Fibroblast of skin of abdomen (primary cell): ENCODE measurements at places on chromosomes 4 and X.
A peak's percentile ranks its signal among the peaks of the same experiment; 100 is the strongest.

DNA sequence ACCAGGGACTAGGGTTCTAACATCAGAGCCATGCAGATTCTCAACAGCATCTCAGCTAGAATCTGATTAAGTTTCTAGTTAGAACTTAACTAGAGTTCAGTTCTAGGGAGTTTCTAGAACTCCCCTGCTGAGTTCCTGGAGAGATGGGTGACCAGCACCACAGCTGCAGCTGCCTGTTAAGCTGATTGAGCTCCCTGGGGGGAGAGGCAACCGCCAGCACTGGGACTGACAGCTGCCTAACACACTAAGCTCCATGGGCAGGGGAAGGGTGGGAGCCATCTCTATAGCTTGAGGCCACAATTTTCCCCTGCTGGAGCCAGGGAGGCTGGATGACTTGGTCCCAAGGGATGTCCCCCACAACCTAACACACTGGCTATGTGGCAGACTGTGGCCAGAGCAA lies 84.2 kb downstream of the CHIC1 start:
- DNase-seq, result no peak

GRCh38 chr4:76197971-76198410 lies 15.6 kb downstream of the SCARB2 start:
- peak; percentile 70 for DNase-seq

DNA sequence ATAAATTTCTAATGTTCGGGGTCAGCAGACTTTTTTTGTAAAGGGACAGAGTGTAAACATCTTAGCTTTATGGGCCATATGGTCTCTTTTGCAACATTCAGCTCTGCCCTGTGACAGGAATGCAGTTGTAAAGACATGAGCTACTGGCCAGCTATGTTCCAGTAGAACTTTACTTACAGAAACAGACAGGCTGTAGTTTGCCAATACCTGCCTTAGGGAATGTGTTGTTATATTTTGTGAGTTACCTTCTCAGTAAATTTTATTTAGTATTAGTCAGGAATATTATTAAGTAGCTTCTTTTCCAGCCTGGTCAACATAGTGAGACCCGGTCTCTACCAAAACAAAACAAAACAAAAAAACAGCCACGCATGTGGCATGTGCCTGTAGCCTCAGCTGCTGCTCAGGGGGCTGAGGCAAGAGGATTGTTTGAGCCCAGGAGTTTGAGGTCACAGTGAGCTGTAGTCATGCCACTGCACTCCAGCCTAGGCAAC lies 48.7 kb downstream of the HTT start:
- peak; percentile 29 for DNase-seq

DNA sequence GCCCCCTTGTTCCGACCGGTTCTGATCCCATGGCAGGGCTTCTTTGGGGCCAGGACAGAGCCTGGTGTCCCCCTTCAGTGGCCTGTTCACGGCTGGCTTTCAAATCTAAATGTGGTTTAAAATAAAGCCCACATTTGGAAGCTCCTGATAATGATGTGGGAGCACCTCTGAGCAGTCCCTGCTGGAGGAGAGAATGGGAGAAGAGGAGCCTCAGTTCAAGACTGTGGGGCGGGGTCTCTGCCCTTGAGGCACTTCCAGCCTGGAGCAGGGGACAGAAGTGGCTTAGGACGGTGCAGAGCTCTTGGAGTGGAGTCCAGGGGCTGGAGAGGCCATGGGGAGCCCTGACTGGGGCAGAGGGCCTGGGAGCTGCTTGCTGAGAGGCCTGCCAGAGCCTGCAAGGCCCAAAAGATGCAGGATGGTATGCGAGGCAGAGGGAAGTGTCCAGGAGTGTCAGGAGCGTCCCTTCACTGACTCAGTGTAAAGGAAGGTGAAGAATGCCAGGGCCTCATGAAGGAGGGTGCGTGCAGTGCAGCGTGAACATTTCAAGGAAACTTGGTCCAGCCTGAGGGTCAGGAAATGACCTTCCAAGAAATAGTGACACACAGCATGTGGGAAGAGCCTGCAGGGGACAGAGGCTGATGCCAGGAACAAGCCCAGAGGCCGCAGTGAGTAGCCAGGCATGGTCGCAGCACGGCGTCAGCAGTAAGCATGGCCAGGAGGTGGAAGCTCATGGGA lies 21.1 kb upstream of the TADA2B start:
- peak; percentile 61 for DNase-seq

GRCh38 chr4:99403380-99404184 lies 31.6 kb downstream of the ADH7 start:
- DNase-seq, result peak; percentile 38

DNA sequence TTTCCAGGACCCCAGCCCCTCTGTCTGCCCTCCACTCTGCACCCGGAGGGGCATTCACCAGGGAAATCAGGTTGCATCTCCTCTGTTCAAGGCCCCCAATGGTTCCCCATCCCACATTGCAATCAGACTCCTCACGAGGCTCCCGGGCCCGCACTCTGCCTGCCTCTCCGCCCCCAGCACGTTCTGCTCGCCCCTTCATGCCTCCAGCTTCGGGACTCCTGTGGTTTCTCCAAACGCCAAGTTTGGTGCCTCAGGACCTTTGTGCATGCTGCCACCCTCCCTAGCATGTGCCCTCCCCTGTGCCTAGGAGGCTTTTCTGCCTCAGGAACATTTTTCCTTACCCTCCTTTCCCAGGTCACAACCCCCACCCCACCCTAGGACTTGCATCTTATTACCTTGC lies 183.6 kb upstream of the PSAPL1 start:
- DNase-seq, result no peak

GRCh38 chr4:109649872-109650271 lies 53.4 kb downstream of the CASP6 start:
- no peak for DNase-seq

- no peak for DNase-seq
These were observed 490.4 kb downstream of the CENPC start for GRCh38 chr4:67054896-67055295.

GRCh38 chr4:5758741-5759140 lies 47.7 kb downstream of the EVC start:
- peak; percentile 94 for DNase-seq

DNA sequence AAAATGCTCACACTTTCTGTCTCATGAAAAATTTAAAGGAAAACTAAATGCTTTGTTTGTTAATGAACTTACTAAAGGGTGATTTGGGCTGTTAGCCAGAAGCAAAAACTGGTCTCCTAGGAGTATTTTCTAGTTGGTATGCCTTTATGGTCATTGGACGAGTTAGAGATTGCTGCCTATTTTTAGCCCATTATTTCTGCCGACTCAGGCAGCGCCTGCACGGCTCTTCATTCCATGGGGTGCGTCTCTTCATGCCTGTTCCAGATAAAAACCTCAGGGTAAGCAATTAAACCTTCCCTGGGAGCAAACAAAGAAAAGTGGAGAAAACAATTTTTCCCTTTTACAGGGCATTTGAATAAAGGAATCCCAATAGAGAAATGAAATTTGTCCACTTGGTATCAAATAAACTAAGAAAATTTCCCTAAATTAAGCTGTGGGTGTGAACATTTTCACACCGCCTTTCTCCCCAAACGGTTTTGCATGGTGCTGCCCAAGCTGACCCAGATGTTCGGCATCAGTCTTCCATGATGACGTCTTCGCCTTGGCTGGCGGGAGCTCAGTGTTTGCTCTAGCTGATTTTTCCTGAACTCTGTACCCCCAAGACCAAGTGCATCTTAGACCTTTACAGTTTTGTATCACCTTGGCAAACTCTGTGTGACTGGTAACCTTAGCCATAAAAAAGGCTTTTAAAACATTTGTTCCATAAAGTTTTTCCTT lies 61.7 kb upstream of the ADGRG2 start:
- no peak for DNase-seq

- no peak for DNase-seq
These were observed 420.3 kb downstream of the PDHA2 start for GRCh38 chr4:96260064-96260682.

GRCh38 chr4:158610790-158611189 lies 60.9 kb downstream of the C4orf46 start:
- DNase-seq, result no peak

DNA sequence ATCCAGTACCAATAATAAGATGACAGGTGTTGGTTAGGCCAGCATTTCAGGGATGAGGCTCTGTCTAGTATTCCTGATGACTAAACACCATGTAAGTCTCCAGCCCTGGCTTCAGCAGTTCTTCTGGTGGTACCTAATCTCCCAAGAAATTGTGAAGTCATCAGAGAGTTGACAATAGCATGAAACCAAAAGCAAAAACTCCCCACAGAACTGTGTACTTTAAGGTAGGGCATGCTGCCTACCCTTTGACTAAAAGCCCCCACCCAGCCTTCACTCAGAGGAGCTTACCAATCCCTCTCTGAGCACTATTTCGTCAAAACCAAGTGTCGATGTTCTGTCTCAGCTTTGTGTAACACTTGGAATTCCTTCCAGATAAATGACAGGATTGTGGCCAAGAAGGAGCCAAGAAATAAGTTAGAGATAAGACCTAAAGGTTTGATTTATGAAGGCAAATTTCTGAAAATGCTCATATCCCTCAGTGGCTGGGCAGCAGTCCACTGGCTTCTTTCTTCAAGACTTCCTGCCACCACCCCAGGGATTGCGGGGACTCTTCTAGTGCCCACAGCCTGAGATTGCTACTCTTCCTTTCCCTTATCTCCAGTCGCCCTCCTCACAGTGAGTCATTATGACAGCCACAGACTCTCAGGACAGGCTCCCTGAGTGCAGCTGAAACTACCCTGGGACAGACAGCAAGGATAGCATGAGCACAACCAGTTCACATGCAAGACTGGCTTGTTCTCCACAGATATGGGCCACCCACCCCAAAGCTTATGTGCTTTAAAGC lies 67.3 kb upstream of the LHFPL1 start:
- no peak for DNase-seq

- peak; percentile 9 for DNase-seq
These were observed 2185.1 kb upstream of the TENM3 start for GRCh38 chr4:180057891-180058671.

GRCh38 chrX:24646006-24646405 lies 1.1 kb downstream of the PCYT1B start:
- DNase-seq, result no peak

DNA sequence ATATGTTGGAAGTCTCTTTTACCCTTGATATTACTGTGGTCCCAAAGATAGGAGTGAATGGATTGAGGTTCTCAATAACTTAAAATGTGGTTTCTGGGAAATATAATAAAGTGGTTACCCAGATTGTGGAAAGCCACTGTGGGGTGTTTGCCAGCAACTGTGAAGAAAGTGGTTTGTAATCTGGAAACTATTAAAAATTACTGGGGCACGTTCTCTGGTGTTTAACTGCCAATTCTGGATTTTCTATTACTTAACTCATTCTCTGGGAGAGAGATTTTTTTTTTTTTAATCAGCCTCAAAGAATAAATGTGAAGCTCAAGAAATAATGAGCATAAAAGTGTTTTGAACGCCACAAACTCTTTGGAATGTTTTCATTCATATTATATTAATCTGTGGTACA lies 4.9 kb upstream of the CXCL6 start:
- peak; percentile 80 for DNase-seq

- DNase-seq, result no peak
These were observed 100.0 kb downstream of the ADRA2C start for GRCh38 chr4:3865986-3866812.

GRCh38 chr4:184807797-184808712 lies 17.7 kb downstream of the ACSL1 start:
- DNase-seq, result peak; percentile 63

GRCh38 chr4:112673686-112674085 lies 36.7 kb downstream of the LARP7 start:
- DNase-seq, result no peak

DNA sequence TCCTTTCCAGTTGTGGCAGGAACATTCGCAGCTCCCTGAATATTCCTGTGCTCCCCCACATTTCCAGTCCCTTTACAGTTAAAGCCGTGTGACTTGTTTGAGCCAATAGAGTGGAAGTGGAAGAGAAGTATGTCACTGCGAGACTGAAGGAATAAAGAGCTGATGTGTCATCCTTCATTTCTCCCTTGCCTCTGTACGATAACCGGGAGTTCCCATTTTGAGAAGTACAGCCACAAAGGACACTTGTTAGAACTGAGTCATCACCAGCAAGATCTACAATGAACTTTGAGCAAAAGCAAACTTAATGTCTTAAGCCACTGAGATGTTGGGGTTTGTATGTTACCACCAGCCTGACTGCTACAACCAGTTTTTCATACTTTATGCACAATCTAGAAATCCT lies 92.3 kb downstream of the SPRY1 start:
- DNase-seq, result peak; percentile 40

GRCh38 chr4:189136462-189136861 lies 804.2 kb upstream of the FRG1 start:
- no peak for DNase-seq

GRCh38 chr4:37066159-37066558 lies 178.4 kb upstream of the NWD2 start:
- DNase-seq, result no peak

GRCh38 chrX:2502668-2503519 lies 2.1 kb upstream of the DHRSX start:
- DNase-seq, result peak; percentile 31

GRCh38 chr4:38416450-38417014 lies 247.5 kb upstream of the KLF3 start:
- DNase-seq, result no peak

- DNase-seq, result no peak
These were observed 146.4 kb upstream of the DCAF8L1 start for GRCh38 chrX:28127662-28128061.

DNA sequence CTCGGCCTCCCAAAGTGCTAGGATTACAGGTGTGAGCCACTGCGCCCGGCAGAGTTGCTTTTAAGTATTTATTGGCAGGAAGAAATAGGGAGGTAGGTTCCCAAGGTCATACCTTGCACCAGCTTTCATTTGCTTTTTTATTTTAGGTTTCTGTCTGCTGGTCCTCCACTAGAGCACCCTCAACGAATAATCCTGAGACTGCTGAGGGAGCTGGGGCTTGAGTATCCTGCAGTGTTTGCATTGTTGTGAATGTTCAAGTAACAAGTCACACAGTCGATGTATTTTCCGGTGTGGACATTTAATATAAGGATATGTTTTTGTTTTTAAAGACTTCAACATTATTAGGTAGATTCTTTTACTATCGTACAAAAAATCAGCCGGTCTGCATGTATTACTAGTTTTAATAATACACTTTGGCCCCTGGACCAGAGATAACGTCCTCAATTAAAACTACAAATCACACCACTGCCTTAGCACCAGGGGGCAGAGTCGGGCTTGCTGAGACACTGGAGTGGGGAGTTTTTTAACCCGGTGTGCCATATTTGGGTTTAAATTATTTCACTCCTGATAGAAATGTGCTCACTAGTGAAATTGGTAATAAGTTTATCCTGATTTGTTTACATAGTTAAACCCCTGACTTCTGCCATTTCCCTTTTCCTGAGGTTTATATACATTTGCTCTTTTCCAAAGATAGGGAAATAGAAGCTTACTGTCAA lies 11.6 kb downstream of the SMIM20 start:
- peak; percentile 33 for DNase-seq

- no peak for DNase-seq
These were observed 3.1 kb downstream of the IDUA start for GRCh38 chr4:989722-990471.

GRCh38 chrX:135985157-135985972 lies at the start of gene SLC9A6:
Gene SLC9A6, plus strand, starts transcription at chrX:135985435. Its CDS starts 224 bp downstream, at chrX:135985659.
- peak; percentile 48 for DNase-seq
